Upper lobe of left lung (tissue), 6 donors: ENCODE measurements at places on chromosomes 13 and 19.

GRCh38 chr19:7140137-7140536 lies 70.6 kb downstream of the ZNF557 start:
- DNase-seq: no peak

DNA sequence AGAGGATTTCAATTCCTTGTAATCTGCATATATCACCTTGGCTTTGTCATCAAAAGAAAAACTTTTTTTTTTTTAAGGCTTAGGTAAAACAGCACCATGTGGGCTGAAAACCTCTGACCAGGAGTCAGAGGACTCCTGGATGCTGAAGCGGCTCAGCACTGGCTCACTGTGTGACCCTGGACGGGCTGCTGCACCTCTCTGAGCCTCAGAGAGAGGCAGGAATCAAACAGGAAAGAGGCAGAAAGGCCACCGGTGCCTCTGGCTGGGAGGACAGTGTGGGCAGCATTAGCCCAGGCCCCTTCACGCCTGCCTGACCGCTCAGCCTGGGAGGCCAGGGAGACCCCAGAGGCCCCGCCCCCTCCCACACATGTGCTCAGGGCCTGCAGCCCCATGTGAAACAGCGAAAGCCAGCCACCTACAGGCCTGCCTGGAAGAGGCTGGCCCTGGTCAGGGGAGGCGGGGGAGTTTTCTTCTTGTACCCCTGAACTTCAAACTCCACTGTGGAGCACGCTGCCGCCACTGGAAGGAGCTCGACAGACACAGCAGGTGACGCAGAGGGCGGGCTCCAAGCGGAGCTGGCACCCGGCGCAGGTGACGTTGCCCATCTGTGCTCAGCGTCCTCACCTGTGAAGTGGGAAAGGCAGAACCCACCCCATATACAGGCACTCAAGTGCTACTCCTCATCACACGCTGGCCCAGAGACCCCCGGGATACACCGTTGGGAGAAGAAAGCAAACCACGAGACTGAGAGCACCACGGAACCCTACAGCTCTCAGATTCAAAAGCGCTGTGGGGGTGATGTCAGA lies 39.7 kb downstream of the MLLT1 start:
- DNase-seq: no peak

- DNase-seq: no peak
These were observed 9.3 kb downstream of the MPND start for GRCh38 chr19:4352701-4353121.

DNA sequence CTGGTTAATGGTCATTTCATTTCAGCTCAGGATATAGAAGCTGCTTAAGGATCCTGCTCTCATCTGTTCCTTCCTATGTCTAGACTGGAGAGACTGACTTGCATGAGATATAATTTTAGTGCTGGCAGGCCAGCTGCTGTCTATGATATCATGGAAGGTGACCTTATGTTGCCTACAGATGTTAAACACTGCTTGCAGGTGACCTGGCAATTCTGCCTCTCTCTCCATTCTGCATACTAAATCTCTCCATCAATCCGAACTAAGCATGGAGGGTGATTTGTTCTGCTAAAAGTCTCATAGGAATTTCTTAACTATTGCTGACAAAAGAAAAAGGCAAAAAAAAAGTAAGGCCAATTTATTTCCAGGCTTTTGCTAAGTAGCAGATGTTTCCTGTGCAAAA lies 81.0 kb downstream of the CCNA1 start:
- DNase-seq: no peak

DNA sequence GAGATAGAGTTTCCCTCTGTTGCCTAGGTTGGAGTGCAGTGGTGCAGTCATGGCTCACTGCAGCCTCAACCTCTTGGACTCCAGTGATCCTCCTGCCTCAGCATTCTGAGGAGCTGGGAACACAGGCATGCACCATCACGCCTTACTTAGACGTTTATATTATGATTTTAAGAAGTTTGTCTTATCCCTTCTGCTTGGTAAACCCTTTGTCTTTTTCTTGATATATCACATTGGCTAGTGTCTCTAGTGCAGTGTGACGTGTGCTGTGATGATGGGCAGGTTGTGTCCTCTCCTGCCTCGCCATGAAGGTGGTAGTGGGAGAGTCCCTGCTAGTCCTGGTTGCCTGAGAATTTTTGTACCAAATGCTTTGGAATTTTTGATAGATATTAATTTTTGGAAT lies 93.9 kb downstream of the KDM4B start:
- DNase-seq: no peak

GRCh38 chr19:6278740-6279619 lies 795 bp downstream of the MLLT1 start:
- no peak for DNase-seq

DNA sequence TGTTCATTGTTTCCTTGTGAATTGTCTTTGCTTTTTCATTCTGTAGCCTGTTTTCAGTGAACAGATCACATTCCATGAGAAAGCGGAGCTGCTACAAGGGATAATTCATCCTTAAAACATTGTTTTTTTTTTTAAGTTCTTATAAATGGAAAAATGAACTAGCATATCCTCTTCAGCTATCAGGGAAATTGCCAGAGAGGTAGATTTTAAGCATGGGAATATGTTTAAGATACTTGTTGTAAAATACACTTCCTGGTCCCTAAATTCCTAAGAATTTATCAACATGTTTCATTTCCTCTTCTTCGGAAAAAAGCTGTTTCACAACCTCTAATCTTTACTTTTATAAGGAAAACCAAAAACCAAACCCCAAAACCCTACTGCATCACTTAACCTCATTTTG lies 238.0 kb downstream of the POSTN start:
- DNase-seq: no peak

DNA sequence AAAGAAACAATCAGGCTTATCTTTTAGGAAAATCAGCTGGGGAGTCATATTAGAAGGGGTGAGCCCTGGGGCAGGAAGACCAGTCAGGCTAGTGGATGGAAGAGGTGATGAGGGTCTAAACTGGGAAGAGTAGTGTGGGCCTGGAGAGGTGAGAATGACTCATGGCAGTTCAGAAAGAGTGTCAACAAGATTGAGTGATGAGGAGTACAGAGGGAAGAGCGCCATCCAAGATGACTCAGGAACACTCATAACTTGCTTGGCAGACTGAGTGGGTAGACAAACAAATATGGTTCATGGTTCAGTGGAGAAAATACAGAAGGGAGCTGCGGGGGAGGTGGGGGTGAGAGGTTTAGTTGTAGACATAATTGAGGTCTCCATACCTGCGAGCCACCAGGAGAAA lies 17.3 kb upstream of the CLDN10 start:
- peak; percentile 36 for DNase-seq

DNA sequence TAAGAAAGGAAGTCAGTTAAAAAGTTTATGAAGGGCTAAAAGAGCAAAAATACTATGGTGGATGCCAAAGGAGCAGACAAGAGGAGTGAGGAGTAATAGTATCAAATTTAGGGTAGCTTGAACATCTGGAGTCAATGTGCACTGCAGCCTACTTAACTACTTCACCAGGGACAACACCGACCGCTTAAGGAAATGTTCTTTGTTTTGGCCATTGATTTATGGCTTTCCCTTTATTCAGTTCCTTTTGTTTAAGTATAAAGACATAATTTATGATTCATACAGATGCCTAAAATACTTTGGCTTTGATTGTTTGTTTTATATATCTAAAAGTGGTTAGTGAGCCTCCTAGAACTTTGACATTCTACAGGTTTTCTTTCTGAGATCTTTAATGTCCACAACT lies 276.3 kb upstream of the PRR20A start:
- DNase-seq: no peak

DNA sequence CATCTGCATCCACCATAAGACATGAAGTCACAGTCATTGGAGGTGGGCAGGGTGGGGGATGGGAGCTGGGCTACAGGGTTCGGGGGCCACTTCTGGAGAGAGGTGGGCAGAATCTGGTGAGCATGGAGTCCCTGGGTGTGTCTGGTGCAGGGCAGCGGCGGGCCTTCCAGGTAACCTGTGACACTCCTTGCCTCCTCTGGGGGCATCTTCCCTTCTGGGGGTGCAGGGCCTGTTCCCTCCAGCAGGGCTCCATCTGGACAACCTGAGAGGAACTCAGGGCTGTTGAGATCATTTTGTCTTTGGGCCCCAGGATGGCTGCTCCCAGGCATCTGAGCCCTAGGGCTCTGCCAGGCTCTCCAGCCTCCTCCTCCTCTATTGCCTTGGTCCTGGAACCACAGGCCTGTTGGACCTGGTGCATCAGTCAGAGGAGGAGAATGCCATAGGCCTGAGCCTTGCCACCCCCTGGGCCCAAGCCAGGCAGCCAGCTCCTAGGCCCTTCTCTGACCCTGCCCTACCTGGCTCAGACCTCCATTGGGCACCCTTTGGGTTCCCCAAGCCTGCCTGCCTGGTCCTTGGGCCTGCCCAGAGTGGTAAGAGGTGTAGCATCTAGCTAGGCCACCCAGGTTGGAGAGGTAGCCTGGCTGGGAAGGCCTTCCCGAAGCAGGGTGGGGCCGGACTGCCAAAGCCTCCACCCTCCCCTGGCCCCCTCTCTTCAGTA lies 13.4 kb downstream of the LYL1 start:
- DNase-seq: no peak
